AG04450 (cell line): ENCODE measurements at places on chromosomes 11 and 22. TPM values are rescaled to one million over a fixed set of nuclear protein-coding genes. Genes with fewer than 3 reads are reported as not detected.

DNA sequence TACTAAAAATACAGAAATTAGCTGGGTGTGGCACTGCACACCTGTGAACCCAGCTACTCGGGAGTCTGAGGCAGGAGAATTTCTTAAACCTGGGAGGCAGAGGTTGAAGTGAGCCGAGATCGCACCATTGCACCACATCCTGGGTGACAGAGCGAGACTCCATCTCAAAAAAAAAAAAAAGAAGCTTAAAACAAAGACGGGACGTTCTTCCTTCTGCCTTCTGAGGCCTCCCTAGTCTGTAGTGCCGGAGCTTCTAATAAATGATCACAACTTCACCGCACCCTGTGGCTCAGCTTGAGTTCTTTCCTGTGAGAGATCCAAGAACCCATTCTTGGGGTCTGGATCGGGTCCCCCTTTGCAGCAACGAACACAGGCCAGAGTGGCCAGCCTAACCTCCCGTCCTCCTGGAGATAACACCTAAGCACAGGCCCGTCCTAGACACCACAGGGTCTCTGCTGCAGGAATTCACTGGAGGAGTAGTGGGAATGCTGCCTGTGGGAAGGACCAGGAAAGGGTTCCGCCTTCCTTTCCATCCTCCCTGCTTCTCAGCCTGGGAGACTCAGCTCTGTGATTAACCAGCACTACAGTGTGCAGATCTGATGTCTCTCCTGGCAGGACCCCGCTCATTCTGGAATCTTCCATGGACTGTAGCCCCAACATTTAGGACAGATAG is 2.2 kb upstream of the APOBEC3H start:
- DNase-seq: no peak

- no peak for DNase-seq
These were observed 45.3 kb downstream of the CCDC34 start for GRCh38 chr11:27317751-27318150.

GRCh38 chr11:110128161-110128560 is 35.0 kb downstream of the ZC3H12C start:
- no peak for DNase-seq

DNA sequence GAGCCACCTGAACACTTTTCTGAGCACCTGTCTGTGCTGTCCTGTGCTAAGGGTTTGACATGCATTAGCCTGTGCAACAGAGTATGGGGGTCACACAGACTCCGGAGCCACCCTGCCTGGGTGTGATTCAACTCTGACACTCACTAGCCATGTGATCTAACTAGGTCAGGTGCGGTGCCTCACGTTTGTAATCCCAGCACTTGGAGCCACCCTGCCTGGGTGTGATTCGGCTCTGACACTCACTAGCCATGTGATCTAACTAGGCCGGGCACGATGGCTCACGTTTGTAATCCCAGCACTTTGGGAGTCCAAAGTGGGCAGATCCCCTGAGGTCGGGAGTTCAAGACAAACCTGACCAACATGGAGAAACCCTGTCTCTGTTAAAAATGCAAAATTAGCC is 11.4 kb downstream of the UBE2L6 start:
- DNase-seq: no peak

DNA sequence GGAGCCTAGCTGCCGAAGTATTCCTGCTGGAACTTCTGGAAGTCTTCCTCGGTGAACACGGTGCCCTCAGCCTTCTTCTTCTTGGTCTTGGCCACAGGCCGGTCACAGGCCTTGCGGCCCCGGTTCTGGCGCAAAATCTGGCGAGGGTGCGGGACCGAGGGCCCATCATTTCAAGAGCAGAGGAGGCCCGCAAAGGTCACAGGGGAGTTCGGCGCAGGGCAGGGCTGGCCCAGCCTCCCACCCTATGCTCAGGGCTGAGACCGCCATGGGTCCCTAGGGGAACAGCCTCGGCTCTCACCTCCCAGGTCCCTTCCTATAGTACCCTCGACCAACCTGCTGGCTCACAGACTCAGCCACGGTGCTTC is 3.1 kb downstream of the RPS19BP1 start:
- DNase-seq: no peak

GRCh38 chr11:64601605-64602465 is 10.8 kb downstream of the SLC22A12 start:
- DNase-seq: no peak

GRCh38 chr22:25833676-25834075 is 91.7 kb downstream of the MYO18B start:
- DNase-seq: no peak

DNA sequence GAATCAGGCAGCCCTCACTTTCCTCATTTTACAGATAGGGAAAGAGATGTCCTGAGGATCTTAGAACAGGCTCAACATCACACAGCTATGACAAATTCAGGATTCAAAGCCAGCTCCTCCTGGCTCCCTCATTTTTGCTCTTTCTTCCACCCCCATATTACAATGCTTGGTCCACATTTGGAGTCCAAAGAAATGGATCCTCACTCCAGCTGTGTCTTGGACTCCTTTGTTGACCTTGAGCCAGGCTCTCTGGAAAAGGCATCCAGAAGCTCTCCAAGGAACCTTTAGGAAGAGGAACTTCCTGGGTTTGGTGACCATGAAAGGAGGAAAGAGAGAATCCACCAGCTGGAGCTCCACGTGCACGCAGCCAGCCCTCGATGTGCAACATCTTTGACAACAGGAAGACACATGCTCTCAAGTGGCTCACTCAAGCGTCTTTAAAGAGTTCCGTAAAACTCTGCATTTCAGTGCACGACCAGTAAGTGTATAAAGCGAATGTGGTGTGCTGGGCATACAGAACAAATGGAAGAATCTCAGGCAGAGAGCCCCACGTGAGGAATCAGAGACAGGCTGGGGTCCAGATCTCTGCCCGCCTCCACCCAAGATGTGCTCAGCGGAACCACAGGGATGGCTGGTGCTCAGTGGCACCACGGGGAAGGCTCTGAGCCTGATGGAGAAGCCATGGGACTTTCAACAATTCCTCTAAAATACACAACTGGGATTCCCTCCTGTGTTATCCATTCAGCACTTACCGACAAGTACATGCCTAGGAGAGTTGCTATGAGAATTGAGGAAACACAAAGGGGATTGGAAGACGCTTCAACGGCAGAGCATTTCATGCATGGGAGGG is 48.4 kb downstream of the ISX start:
- no peak for DNase-seq

DNA sequence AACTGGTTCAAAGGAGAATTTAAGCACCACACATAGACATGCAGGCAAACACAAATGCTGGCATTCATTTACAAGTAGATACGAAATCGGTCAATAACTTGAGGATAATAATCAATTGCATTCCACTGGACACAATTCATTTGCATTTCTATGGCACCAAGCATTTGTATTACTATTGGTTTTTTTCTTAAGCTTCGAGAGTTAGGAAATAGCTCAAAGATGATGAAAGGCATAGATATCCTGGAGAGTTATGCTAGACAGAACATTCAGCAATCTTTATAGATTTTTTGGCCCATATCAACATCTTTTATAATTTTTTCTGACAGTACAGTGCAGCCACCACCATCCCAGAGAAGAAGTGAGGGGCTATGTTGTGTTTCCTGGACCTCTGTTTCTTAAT is 544.4 kb downstream of the MIAT start:
- DNase-seq: no peak

- no peak for DNase-seq
These were observed 296.7 kb upstream of the ANO5 start for GRCh38 chr11:21896216-21896615.

GRCh38 chr11:13861411-13861810 is 101.1 kb upstream of the SPON1 start:
- DNase-seq: no peak

- DNase-seq: no peak
These were observed 222.2 kb downstream of the NAV2 start for GRCh38 chr11:19934828-19935259.

DNA sequence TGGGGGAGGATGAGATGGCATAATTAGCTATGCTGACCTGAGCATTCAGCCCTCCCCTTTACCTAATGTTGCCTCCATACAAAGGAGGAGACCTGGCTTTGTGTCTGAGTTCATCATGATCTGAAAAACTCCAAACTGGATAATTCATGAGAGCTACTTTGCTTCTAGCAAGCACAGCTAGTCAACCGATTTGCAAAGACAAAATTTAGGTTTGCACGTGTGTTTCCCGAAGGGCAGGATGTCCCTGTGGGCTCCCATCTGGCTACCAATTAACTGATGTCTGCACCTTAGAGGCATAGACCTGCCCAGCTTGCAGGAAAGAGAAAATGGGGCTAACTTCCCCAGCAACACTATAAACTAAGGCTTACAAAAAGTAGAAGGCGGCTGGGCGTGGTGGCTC is 42.2 kb upstream of the POU2AF1 start:
- no peak for DNase-seq

DNA sequence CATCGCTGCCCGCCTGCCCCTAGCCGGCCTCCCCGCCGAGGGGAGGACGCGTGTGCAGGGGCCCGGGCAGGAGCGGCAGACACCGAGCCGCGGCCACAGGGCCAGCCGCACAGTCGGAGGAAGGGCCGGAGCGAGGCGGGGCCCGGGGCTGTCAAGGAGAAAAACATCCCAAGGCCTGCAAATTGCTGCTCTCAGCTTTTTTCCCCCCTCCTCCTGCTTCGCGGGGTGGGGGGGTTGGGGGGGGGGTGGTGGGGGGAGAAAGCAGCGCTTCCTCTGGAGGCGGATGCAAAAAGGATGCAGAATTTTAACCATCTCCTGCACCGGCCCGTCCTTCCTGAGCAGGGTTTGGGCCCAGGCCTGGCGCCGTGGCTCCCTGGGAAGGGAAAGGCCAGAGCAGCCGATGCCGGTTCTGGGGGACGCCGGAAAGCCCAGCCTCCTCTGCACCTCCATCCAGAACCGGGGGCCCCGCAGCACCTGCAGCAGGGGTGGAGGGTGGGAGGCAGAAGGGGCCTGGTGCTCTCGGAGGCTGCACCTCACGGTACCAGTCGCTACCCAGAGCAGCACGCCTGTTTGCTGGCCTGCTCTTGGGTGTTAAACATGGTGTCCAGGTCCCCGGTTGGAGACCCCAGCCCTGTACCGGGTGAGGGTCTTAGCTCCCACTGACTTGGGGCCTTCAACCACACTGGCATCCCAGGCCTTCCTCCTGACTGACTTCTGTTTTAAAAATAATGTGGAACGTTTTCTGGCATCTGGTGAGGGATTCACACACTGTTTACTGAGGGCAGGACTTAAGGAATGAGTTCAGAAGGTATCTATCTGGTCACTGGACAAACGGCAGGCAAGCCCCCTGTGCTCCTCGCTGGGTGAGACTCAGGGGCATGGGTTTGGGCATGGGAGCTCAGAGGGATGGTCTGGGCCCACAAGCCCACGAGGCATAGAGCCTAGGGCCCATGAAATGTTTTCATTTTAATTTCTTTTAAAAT is 77.4 kb upstream of the WNT7B start:
- no peak for DNase-seq

- no peak for DNase-seq
These were observed 4.4 kb downstream of the ALX4 start for GRCh38 chr11:44305470-44306051.

DNA sequence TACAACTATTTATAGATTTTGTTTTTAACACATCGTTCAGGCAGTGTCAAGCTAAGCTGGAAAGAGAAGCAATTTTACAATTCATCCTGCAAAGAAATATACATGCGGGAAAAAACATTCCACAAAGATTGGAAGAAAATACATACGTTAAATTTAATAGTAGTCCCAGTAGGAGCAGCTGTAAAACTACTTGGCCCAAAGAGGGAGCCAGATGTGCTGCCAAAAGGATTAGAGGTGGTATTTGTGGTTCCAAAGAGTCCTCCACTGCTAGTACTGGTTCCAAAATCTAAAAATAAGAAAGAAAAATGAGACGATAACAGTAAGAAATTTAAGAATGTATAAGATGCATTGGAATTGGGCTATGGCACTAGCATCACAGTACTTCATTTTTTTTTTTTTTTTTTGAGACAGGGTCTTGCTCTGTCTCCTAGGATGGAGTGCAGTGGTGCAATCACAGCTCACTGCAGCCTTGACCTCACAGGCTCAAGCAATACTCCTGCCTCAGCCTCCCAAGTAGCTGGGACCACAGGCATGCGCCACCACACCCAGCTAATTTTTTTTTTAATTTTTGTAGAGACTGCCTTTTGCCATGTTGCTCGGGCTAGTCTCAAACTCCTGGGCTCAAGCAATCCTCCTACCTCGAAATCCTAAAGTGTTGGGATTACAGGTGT is 21.5 kb downstream of the NUP98 start:
- no peak for DNase-seq

- DNase-seq: no peak
These were observed 294 bp upstream of the MTMR3 start for GRCh38 chr22:29882716-29883044.

Gene WT1
- polyA plus RNA-seq: not detected in 2 replicates

Gene DCUN1D5
- polyA plus RNA-seq: 53.1 and 62.3 TPM in 2 replicates

Gene SHISA8
- not detected in 2 replicates for polyA plus RNA-seq

Gene HPS5
- 12.5 and 14.9 TPM in 2 replicates for polyA plus RNA-seq
